ENCODE measurements at places on chromosomes 5 and 9.

DNA sequence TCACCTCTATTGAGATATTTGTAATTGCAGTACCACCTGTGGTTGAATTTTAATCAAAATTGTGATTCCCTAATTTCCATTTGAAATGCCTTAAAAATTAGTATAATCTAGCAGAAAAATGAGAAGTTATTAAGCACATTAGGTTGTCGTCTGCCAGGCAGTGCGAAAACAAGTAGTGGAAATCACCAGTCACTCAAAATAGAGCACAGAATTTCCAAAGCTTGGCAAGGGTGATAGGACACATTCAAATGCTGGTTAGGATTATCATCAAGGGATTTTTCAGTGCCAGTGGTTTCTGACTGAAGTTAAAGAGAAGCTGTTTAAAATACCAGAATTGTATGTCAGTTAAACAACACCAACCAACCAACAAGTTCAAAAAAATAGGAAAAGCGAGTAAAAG is 97.8 kb downstream of the PLK2 start:
- DNase-seq = no peak

- DNase-seq = no peak
These were observed 16.2 kb downstream of the PGGT1B start for GRCh38 chr5:115246361-115246991.

GRCh38 chr9:69326261-69326660 is 1.2 kb downstream of the ENTREP1 start:
- DNase-seq = no peak

DNA sequence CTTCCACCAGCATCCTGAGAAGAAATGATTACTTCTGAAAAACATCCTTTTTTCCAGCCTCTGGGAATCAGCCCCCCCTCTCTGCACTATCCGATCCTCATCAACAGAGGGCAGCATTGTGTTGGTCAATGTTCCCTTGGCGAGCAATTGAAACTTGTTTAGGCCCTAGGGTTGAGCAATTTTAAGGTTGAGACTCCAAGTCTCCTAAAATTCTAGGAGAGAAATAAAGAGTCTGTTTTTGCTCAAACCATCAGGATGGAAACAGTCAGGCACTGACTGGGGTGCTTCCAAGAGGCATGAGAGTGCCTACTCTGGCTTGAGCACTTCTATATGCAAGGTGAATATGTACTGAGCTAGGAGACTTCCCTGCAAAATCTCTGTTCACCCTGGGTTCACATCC is 12.4 kb upstream of the CYFIP2 start:
- no peak for DNase-seq

GRCh38 chr5:153765987-153766386 is 272.7 kb downstream of the FAM114A2 start:
- no peak for DNase-seq

- no peak for DNase-seq
These were observed 173.0 kb downstream of the HINT1 start for GRCh38 chr5:130992095-130992494.

DNA sequence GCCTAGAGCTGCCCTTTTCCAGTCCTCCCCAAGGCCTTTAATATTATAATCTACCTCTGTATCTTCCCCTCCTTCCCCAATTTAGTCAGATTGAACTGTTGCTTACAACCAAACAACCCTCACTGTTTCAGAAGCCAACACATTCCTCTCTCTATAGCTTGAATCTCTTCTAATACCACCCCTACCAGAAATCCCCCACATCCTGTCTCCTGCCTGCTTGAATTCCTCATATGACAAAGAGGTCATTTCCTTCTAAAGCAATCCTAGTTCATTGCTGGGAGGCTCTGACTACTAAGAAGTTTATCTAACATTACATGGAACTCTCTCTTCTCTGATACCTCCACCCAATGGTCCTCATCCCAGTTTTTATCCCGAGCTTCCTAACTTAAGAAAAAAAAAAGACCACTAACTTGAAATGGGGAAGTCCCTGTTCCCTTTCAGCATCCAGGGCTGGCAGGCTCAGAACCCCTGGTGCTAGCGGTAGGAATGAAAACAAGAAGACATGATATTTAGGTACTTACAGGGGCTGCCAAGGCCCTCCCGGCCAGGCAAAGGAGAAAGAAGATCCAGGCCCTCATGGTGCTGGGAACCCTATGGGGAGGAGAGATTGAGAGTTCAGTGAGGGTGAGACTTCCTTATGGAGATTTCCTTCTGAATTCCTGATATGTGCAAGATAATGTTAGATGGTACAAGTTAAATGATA is 11.0 kb downstream of the SPARC start:
- DNase-seq = no peak

DNA sequence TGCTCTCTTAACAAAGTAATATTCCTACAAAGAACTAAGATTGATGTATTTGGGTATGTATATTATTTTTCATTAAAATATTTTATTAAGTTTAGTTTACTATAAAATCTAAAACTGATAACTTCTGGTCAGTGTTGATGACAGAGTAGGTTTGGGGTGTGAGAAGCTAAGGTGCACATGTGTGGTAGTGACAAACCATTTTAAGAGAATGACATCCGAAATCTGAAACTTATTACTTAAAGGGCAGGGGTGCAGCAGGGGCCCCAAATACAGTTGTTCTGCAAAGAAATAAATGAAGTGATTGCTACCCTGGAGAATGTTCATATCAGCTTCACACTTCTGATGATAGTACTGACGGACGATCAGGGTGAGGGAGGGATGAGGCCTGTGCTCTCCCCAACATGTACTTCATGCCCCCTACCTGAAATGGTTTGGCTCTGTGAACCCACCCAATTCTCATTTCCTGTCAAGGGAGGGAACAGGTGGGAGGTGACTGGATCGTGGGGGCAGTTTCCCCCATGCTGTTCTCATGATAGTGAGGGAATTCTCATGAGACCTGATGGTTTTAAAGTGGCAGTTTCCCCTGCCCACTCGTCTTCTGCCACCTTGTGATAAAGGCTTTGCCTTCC is 125.3 kb upstream of the RFX3 start:
- DNase-seq = no peak

DNA sequence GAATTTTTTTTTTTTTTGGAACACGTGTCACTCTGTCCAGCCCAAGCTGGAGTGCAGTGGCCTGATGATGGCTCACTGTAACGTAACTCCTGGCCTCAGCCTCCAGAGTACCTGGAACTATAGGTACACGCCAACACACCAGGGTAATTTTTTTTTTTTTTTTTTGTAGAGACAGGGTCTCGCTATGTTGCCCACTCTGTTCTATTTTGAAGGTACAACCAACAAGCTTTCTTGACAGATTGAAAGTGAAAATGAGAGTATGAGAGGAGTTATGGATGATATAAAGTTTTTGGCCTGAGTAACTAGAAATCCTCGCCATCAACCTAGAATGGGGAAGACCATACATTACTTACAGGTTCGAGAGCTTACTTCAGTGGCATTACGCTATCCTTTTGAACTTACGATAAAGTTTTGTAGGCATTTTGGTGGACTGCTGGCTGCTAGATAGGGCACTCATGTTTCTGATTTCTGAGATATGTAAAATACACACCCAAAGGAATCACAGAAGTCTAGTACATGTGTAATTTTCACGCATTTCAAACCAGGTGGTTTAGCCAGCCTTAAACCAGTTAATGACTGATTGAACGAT is 806 bp upstream of the CDC42SE2 start:
- DNase-seq = no peak

- no peak for DNase-seq
These were observed 10.5 kb upstream of the TRAF1 start for GRCh38 chr9:120937127-120937526.

DNA sequence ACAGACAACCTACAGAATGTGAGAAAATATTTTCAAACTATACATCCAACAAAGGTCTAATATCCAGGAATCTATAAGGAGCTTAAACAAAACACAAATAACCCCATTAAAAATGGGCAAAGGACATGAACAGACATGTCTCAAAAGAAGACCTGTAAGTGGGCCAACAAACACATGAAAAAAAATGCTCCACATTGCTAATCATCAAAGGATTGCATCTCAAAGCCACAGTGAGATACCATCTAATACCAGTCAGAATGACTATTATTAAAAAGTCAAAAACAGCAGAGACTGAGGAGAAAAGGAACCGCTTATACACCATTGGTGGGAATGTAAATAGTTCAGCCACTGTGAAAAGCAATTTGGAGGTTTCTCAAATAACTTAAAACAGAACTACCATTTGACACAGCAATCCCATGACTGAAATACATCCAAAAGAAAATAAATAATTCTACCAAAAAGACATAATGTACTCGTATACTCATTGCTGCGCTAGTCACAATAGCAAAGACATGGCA is 39.1 kb upstream of the C5orf63 start:
- DNase-seq = no peak

GRCh38 chr5:173413471-173413982 is 85.3 kb upstream of the STC2 start:
- DNase-seq = no peak

DNA sequence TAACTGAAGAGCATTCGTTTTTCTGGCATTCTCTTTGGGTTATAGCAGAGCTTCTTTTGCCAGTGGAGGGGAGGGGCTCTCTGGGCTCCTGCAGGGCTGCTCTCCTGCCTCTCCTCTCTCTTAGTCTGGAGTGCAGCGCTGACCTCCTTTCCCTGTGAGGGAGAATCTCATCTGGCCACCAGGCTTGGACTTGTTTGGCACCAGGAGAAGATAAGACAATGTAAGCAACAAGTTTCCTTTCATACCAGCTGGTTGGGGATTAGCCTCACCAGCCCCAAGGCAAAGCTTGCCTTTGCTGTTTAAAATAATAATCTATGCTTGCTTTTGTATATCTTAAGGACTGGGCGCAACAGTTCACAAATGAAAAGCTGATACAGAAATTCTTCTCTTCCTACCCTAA is 196.4 kb downstream of the TLE4 start:
- DNase-seq = no peak

GRCh38 chr9:95666096-95666784 is 149.5 kb upstream of the PTCH1 start:
- no peak for DNase-seq

GRCh38 chr9:120891245-120891883 is 14.4 kb upstream of the PHF19 start:
- no peak for DNase-seq

DNA sequence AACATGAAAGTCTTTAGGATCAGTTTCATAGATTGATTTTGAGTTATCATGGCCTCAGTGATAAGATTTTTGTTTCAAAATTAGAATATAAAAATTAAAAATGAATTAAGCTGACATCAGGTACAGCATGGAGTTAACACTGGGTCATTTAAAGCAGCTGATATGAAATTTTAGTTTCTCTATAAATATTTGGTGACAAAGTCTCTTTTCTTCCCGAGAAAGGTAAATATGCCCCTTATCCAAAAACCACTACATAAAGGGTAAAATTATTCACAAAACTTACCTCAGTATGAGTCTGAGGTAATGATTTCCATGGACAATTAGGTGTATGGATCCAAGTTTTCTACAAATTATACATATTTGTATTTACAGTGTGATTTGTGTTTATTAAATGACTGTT is 121.5 kb upstream of the PJA2 start:
- DNase-seq = no peak

GRCh38 chr5:150035139-150035895 is 34.8 kb downstream of the HMGXB3 start:
- DNase-seq = no peak

DNA sequence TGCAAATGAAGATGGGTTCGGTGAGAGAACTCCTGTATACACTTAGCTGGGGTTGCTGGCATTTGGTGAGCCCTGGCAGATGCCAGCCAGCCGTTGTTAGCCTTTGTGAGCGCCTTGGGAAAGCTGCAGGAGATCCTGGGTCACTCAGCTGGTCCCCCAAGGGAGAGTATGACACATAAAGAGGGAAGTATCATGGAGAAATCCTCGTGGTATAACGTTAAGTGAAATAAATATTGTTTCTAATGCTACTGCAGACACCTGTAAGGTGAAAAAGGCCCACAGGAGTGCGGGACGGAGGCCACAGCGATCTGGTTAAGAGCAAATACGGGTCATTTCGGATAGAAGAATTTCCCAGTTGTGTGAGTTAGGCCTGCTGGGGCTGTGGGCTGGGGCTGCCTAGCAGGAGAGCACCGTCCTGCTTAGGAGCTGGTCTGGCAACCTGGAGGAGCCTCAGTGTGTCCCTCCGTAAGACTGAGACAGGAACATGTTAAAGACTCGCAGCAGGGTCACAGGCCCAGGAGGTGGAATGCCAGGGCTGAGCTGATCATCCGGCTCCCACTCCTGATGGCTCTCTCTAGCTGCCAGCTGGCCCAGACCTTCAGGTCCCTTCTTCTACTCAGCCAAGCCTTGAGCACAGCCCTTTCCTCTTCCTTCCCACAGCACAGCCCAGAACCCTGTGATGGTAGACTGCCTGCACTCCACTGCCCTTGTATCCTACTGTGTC is 4.9 kb downstream of the NKX2-5 start:
- DNase-seq = no peak

GRCh38 chr5:104016646-104017045 is 454.1 kb upstream of the NUDT12 start:
- no peak for DNase-seq

DNA sequence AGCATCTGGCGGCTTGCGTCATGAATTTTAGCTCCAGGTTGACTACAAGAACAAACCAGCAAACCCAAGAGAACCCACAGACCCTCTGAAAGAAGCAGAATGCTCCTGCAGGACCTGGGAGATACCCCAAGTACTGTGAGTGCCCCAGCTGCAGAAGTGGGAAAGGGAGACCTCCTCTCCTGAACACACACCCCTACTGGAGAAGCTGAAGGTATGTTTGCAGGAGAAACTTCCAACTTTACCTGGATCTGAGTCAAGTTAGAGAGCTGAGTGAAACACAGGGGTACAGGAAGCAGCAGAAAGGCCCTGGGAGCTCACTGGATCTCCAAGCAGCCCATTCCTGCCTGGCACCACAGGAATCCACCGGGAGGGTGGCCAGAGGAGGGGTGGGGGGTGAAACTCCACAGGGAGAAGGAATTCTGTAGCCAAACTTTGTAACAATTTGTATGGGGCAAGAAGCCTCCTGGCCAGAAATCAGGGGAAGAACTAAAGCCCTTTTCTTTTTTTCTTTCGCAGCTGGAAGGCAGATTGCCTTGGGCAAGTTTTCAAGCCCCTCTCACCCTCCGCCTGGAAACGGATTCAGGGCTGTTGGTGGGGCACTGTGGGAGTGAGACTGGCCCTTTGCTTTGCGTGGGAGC is 576.2 kb downstream of the BNC2 start:
- DNase-seq = no peak

- no peak for DNase-seq
These were observed 190.2 kb downstream of the CACNA1B start for GRCh38 chr9:138067613-138068367.

GRCh38 chr9:95822583-95823431 is 52.7 kb upstream of the ERCC6L2 start:
- DNase-seq = no peak

Measured in RWPE2 (cell line).